ENCODE measurements at places on chromosomes 6 and 20. TPM values are rescaled to one million over a fixed set of nuclear protein-coding genes. Genes with fewer than 3 reads are reported as not detected.

The GPX5 gene
- 3.6 TPM for polyA plus RNA-seq

GRCh38 chr6:90403489-90404381 lies 107.1 kb upstream of the BACH2 start:
- peak; percentile 48 for DNase-seq

The ECT2L gene
- not detected for polyA plus RNA-seq

DNA sequence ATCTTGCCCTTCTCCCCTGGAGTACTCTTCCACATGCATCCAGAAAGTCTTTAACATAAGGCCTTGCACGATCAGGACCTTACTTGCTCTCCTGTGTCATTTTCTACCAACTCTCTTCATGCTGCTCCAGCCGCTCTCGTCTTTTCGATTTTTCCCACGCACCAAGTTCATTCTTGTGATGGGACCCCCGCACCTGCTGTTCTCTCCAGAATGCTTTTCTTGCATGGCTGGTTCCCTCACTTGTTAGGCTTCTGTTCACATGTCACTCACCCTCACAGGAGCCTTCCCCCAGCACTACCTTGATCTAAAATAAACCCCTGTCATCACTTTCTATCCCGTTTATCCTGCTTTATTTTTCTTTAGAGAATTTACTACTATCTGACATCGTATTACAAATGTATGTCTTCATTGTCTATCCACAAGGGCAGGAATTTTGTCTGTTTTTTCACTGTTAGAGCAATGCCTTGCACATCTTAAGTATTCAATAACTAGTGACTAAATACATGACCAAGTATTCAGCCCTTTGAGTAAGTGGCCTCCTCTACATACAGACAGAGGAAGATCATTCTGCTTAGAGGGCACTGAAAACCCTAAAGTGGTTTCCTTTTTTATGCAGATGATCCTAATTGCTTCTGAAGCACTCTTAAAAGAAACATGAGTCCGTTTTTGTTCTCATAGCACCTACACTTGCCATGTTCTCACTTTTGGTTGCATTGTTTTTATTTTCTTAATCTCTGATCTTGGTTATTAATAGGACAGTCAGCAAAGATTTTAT lies 166.9 kb downstream of the SLC16A10 start:
- DNase-seq = no peak

DNA sequence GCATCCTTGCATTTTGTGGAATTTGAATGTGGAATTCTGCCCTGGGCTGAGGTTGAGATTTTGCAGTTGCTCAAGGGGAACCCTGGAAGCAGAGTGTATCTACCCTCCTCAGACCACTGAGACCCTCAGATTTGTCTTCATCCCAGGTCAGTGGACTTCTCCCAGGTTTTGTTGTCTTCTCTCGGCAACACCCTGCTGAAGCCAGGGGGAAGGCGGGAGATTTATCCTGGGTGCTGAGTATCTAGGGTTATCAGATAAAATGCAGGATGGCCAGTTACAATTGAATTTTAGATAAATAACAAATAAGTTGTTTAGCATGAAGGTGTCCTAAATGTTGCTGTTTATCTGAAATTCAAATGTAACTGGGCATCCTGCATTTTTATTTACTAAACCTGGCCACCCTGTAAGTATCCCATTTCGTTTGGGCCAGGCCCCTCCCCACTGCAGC lies 43.0 kb downstream of the FGD2 start:
- DNase-seq = no peak

- peak; percentile 45 for DNase-seq
These were observed 33.8 kb upstream of the AKAP12 start for GRCh38 chr6:151205721-151206600.

- DNase-seq = no peak
These were observed 68.6 kb downstream of the ZDHHC14 start for GRCh38 chr6:157449610-157450009.

DNA sequence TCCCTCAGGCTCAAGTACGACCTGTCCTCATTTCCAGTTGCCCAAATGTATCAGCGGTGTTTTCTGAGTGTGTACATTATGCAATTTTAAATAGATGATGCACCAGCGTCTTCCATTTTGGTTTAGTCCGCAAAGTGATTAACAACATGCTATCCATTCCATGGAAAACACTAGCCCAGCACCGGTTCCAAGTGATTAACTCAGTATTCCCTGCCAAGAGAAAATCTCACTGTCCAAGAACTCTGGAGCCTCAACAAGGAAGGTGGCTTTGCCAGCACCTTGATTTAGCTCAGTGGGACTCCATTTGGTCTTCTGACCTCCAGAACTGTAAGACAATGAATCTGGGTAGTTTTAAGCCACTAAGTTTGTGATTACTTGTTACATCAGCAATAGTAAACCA lies 107.2 kb downstream of the FOXC1 start:
- DNase-seq = no peak

GRCh38 chr6:169086020-169086419 lies 167.6 kb downstream of the THBS2 start:
- DNase-seq = no peak

The TMEM244 gene
- polyA plus RNA-seq = not detected

DNA sequence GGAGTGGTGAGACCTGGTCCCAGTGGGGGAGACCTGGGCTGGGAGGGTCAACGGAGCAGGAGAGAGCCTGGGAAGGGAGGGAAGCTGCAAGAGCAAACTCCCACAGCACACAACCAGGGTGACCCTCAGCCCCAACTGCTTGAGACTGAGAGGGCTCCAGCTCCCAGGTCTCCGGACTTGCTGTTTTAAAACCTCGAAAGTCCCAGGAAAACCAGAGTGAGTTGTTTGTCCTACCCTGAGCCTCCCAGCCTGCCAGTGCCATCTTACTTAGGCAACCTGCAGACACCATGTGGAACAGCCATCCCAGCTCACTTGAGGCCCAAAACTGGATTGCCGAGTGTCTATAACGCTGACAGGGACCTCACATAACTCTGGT lies 4.8 kb upstream of the NTSR1 start:
- DNase-seq = no peak

DNA sequence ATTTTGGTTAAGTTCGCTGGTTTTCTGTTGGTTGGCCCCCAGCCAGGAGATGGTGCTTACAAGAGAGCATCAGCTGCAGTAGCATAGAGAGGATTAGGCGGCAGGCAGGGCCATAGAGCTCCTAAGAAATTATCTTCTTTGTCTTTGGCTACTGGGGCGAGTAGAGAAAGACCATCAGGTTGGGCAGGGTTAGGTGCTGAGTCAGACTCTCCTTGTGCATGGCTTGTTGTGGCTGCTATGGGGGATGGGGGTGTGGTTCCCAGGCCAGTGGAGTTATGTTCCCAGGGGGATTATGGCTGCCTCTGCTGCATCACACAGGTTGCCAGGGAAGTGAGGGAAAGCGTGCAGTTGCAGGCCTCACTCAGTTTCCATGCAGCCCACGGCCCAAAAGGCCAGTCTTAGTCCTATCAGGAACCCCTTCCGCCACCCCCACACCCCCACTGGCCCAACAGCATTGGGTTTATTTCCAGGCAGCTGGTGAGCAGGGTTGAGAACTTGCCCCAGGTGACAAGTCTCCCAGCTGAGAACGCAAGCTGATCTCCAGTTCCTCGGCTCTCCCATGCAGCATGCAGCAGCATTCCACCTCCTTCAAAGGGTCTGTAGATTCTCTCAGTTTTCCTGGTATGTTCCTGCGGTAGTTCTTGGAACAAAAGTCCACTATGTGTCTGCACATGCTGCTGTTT lies 243.7 kb downstream of the UTRN start:
- DNase-seq = peak; percentile 47

The SLC52A3 gene
- polyA plus RNA-seq = not detected

GRCh38 chr6:137240168-137240567 lies 21.0 kb upstream of the IFNGR1 start:
- peak; percentile 95 for DNase-seq

DNA sequence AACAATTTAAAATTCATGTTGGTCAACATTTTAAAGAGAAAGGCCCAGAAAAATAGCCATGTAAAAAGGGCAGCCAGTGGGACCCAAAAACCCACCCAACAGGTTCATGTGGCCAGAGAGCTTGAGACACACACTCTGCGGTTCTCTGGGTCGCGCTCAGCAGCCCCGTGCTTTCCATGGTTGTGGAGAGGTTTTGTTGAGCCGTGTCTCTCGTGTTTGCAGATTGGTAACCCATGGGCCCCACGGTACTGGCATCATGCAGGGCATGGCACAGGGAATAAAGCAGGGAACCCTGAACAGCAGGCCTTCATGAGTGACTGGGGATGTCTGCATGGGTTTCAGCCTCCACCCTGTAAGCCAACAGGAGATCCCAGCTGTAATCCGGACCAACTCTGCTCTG lies 127.7 kb upstream of the CST7 start:
- DNase-seq = no peak

The TRIM40 gene
- not detected for polyA plus RNA-seq

- no peak for DNase-seq
These were observed 933 bp upstream of the ADGRB3 start for GRCh38 chr6:68633972-68634725.

GRCh38 chr20:50746138-50746940 lies 15.0 kb downstream of the PARD6B start:
- peak; percentile 71 for DNase-seq

DNA sequence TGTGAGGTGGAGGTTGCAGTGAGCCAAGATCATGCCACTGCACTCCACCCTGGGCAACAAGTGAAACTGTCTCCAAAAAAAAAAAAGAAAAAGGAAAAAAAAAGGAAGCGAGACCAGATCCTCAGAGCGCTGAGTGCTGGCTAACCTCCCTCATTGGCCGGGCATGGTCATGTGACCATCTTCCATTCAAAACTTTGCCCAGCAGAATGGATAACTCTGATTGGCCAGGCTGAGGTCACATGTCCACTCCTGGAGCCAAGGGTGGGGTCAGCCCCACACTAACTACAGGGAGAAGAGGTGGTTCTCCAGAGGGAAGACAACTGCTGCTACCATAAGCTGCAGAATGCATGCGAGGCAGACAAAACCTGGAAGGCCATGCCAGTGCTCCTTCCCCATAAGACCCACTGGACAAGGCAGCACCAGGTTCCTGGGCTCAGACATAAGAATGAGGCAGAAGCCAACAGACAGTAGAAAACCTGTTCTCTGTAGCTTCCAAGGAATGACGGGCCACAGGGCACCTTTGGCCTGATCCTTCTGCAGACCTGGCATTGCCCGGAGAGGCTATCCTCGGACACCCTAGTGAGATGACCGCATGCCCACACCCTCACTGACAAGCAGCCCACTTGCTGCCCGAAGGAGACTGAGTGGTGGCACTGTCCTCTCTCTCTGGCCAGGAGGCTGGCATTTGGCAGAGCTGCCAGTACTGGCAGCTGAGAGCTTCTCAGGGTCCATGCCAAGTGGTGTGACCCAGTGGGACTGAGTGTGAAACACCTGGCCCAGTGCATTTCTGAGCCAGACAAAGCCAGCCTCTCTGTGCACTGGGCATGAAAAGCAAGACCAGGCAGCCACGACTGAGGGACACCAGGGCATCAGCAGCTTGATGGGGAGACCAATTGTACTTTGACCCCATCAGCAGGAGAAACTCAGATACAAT lies 311.9 kb upstream of the SULF2 start:
- no peak for DNase-seq

DNA sequence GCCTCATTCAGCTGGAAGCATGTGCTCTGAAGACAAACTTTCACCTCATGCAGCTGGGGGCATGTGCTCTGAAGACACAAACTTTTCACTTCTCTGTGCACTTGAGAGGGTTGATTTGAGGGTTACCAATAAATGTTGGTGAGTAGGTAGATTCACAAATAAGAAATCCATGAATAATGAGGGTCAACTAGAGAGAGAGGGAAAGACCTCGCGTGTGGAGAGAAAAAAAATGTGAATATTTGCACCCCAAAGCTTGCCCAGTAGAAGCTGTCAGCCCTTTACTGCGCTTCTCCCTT lies 43.4 kb downstream of the PSMB1 start:
- DNase-seq = no peak

- DNase-seq = peak; percentile 8
These were observed 7.9 kb downstream of the ZC2HC1B start for GRCh38 chr6:143872201-143872600.

GRCh38 chr6:7624796-7625710 lies 35.1 kb downstream of the SNRNP48 start:
- DNase-seq = no peak

- no peak for DNase-seq
These were observed 26.1 kb upstream of the KLHL31 start for GRCh38 chr6:53691667-53692133.

The CGAS gene
- polyA plus RNA-seq = not detected

DNA sequence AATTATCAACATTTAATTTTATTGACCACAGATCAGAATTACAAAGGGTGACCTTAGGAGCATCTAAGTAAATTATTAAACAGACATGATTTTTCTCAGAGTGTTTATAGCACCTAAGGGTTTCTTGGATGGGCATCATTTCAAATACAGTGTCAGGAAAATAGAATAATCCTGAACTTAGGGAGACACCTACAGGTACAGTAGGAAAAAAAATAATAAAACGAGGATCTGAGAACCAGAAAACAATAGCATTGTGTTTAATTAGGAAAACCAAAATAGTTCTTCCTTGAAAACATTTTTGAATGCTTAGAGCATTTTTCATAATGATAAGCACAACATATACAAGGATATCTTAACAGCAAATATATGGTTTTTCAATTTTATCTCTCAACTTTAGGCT lies 39.2 kb downstream of the MMUT start:
- DNase-seq = peak; percentile 53

- DNase-seq = no peak
These were observed 151.0 kb downstream of the ADAT2 start for GRCh38 chr6:143299253-143300166.

The C6orf15 gene
- not detected for polyA plus RNA-seq

The TMEM170B gene
- 2.1 TPM for polyA plus RNA-seq

DNA sequence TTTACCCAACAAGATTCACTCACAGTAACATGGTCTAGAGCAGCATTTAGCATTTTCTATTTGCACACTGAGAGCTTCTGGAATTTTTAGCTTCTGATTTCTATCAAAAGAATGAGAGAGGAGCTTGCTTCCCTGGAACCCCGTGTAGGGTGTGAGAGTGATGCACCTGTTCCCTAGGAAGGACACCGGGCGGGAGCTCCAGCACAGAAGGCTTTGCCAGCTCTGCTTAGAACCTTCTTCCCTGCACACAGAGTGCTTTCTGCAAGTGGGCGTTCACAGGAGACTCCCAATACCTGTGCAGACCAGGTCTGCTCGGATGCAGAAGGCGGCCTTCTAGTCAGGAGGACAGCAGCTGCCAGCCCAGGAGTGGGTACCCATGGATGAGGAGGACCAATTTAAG lies 217.3 kb downstream of the TBXT start:
- DNase-seq = no peak

DNA sequence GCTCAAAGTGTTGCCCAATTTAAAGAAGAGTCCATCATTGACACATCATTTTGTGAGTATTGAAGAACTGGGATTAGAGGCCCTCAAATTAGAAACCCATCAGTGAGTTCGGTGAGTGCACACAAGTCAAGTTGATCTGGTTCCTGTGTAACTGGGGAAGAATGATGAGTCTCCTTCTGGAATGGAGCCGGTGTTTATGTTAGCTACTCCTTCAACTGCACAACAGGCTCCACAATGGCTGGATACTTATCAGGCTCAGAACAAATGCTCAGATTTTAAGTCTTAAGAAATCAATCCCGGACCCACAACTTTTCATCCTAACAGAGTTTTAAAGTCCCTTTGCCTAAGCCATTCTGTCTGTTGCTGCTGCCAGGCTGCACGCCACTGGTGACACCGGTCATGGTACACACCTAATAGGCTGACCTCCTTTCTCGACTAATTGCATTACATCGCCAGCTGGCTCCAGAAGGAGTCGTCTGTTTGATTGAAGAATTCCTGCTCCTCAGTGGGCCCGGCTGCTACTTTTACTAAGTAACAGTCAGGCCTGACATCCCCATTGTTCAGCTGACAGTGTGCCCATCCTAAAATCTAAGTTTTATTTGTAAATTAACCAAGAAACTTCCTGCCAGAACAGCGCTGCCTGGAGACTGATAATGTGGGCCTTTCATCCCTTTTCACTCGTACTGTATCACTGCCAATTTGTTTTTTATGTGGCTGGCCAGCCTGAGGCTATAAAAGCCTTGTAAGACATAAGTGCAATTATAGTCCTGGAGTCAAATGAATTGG lies 130.4 kb downstream of the INSM1 start:
- no peak for DNase-seq

The PTCRA gene
- polyA plus RNA-seq = not detected

All from cardiac muscle cell (in vitro differentiated cells and primary cell).